ENCODE measurements at places on chromosomes 3 and 15.

GRCh38 chr15:62841891-62842559 lies 200.5 kb upstream of the TPM1 start:
- no peak for DNase-seq

DNA sequence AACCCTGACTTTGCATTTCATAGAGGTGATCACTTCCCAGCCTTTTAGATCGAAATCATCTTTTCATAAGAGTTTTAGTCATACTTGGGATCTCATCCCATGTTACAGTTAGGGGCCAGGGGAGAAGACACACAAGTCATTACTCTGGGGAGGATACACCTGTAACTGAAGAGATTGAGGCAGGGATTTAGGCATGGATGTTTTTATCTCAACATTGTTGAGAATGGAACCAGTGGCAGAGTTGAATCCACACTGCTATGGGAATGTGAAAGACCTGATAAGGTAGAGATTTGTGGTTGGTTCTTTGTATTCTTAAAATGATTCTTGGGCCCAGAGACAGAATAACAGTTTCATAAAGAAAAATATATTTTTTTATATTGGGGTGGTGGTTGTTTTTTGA lies 16.2 kb upstream of the CLEC3B start:
- no peak for DNase-seq

DNA sequence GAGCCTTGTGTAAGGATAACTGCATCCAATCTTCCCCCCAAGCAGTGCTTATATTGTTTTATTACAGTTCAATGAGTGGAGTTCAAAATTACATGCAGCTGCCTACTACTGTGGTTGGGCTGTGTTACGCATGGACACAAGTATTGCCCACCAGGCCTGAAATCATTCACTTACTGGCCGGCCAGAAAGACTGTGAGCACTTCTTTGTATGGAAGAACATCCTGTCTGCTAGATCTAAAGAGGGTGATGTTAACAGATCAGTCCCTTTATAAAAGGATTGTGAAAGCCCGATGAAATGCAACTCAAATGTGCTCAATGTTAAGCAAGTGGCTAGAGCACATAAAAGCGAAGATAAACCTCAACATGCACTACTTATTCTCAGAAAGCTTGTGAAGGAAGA lies 132.5 kb downstream of the FOXP1 start:
- no peak for DNase-seq

DNA sequence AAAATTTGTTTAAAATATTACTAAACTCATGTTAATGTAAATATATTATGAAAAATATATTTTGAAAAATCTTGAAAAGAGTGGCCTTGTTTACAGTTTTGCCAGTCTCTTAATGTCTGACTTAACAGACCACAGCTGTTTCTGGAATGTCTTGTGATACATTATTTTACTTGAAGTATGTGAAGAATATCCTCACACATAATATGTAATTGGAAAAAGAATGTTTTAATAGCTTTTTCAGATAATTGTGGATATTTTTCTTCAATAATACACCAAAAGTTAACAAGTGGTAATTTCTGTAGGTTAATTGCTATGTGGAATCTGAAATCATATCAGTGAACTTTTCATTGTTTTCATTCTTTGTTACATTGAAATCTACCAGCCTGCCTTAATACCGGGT lies 101.3 kb downstream of the UBE2E2 start:
- peak; percentile 36 for DNase-seq

- no peak for DNase-seq
Measured at GRCh38 chr3:24067483-24067882, 122.4 kb downstream of the NR1D2 start.

- DNase-seq = no peak
Measured at GRCh38 chr3:124223853-124224252, 231.9 kb upstream of the ROPN1 start.

- no peak for DNase-seq
Measured at GRCh38 chr3:12629560-12629959, 34.4 kb downstream of the RAF1 start.

DNA sequence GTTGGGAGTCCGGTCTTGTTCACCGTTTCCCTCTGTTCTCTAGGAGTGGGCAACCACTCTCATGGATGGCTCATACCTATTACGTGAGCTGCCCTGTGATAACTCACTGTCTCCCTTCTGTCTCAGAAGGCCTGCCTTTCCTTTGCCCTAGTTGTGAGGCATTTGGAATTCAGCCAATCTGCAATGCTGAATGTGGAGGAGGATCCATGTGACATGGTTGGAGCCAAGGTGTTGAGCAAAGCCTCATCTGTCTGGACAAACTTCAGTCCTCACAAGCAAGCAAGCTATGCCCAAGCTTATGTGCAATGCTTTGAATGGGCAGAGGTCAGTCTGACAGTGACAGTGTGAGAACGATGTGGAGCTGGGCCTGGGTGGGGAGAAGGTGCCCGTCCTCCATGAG lies 37.8 kb upstream of the ATP10A start:
- DNase-seq = no peak

GRCh38 chr15:64997745-64998375 lies 8.1 kb upstream of the SPG21 start:
- no peak for DNase-seq

DNA sequence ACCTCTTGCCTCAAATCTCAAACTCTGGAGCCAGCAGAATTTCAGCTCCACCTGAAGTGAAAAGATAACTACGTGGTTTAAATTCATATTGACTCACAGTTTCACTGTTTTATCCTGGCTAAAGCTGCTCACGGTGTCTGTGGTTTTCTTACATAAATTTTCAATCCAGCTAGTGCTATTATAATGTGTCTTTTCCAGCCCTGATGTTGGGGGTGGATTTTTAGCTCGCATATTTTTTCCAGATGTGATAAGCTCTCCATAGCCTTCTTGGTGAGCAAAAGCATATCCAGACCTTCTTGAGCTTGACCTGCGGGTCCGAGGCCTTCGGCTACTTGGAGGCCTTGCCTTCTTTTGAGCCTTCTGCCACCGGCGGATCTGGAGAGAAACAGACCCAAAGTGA lies 239.3 kb downstream of the DTWD1 start:
- DNase-seq = peak; percentile 86

GRCh38 chr3:118912188-118912587 lies 122.5 kb downstream of the IGSF11 start:
- DNase-seq = no peak

GRCh38 chr3:101690972-101691371 lies 4.5 kb upstream of the RPL24 start:
- no peak for DNase-seq

GRCh38 chr15:51094606-51095569 lies at the start of gene TNFAIP8L3:
Gene TNFAIP8L3, minus strand, starts transcription at chr15:51094906. Its CDS starts 311 bp downstream, at chr15:51094595.
- no peak for DNase-seq

DNA sequence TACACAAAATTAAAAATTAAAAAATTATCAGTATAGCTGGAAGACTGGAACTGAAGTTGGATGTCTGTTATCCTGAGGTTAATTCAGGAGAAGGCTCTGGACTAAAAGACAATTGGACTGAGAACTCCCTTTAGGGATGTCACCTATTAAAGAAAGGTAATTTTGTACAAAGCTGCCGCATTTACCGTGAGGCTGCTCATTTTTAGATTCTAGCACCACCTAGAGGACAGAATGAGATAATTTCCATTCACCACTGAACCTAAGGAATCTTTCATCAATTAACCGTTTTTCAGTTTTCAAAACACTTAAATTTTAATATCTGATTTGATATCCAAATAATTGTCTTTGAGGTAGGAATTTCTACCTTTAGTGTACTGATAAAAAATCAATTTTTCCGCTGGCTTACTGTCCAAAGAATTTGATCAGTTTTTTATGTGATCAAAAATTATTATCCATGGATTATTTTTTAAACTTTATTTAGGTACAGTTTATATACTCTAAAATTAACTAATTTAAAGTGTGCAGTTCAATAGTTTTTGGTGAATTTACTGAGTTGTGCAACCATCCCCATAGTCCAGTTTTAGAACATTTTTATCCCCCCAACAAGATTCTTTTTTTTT lies 106.7 kb upstream of the TNIK start:
- no peak for DNase-seq

DNA sequence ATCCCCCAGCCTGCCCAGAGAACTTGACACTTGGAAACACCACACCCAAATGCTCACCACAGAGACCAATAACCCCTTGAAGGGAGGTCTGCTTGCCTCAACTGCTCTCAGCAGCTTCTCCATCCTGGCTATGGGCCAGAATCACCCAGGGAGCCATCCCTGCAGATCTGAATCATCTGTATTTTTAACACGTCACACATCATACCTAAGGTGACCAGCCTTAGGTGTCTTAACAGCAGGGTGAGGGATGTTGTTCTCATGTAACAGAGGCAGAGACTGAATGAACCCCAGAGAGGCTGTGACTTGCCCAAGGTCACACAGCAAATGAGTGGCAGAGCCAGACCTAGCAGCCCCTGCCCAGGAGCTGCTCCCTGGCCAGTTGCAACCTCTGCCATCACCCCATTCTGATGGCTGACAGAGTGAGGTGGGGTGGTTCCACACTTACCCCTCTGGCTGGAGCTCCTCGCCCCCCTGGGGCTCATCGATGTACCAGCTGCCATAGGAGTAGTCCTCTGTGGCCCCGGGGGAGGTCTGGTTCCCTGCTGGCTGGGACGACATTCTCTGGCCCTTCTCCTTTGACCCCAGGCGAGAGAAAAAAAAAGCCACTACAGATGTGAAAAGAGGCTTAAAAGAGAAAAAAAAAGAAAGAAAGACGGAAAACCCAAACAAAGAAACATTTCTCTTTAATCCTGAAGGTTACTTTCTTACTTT lies 722 bp downstream of the STRA6 start:
- no peak for DNase-seq

DNA sequence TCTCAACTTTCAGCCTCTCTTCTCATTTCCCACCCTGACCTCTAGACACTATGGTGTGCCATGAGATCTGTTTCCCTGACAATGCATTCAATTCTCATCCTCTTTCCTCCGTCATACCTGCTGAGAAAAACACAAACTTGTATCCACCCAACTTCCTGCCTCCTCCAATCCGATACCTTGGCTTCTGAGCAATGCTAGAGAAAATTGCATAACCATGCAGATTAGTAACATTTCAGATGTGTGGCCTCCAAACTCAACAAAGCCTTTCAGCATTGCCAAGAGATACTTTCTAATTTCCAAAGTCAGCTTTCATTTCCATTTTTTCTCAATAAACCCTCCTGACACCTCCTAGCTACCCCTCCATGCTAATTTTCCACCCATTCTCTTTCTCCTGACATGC lies 88.5 kb downstream of the MINAR1 start:
- DNase-seq = no peak

GRCh38 chr3:138078096-138078495 lies 37.3 kb downstream of the DZIP1L start:
- DNase-seq = no peak

DNA sequence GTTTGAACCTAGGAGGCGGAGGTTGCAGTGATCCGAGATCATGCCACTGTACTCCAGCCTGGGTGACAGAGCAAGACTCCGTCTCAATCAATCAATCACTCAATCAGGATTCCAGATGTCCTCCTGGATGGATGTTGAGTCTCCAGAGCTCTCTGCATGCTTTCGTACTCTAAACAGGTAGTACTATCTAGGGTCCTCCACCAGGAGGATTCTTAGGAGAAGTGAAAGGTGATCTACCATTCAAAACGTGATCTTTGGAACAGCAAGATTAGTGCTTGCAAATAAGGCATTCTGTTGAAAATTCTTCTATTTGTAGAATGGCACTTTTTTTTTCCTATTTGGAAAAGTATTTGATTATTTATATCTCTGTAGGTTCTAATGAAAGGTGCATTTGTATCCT lies 34.3 kb downstream of the CNOT10 start:
- DNase-seq = no peak

- DNase-seq = no peak
Measured at GRCh38 chr15:67242708-67243111, 11.8 kb downstream of the AAGAB start.

- DNase-seq = no peak
Measured at GRCh38 chr3:143287403-143287802, 167.8 kb downstream of the CHST2 start.

DNA sequence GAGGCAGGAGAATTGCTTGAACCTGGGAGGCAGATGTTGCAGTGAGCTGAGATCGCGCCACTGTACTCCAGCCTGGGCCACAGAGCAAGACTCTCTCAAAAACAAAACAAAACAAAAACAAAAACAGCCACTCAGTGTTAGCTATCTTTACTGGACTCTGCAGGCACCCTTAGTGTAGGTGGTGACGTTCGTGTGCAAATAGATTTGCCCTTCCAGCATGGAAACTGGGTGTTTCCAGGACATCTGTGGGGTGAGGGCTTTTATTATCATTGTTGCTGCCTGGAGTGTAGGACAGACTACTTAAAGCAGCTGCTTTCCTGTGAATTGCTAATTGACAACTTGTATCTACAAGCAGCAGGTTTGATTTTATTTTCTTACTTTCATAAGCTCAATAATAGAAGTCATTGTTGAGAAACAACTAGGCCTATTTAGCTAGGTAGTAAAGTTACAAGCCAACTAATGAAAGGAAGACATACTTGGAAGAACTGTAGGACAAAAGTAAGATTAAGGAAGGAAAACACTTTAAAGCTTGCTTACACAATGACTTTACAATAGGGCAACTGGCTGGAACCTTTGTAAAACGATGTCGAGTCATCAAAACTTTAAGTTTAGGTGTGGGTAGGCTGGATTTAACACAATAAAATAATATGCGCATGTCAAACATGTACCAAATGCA lies 25.4 kb upstream of the SPPL2A start:
- no peak for DNase-seq

GRCh38 chr3:113831103-113831355 lies 7.6 kb upstream of the GRAMD1C start:
- DNase-seq = no peak

- DNase-seq = peak; percentile 40
Measured at GRCh38 chr3:140186421-140186920, 251.5 kb downstream of the CLSTN2 start.

GRCh38 chr3:162211470-162211869 lies 714.9 kb downstream of the OTOL1 start:
- DNase-seq = no peak

DNA sequence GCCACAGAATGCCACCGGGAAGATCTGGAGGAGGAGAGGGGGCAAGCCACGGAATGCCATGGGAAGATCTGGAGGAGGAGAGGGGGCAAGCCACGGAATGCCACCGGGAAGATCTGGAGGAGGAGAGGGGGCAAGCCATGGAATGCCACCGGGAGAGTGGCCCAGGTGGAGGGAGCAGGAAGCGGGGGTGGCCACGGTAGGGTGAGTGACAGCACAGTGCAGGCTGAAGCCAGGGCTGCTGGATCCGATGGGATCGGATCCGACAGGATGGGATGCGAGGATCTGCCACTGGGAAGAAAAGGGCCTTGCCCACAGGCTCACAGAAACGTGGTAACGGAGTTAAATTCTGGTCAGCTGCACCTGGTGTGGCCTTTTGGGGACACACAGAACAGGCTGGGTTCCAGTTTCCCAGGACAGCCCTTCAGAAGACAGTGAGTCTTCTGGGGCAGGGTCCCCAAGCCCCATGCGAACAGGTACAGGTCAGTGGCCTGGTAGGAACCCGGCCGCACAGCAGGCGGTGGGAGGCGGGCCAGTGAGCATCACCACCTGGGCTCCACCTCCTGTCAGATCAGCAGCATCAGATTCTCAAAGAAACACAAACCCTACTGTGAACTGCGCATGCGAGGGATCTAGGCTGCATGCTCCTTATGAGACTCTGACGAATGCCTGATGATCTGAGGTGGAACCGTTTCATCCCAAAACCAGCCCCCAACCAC lies 58.8 kb downstream of the XXYLT1 start:
- DNase-seq = no peak

- no peak for DNase-seq
Measured at GRCh38 chr3:25313286-25313685, 114.8 kb upstream of the RARB start.

- no peak for DNase-seq
Measured at GRCh38 chr15:78083687-78084448, 6.4 kb upstream of the TBC1D2B start.

Measured in fibroblast of skin of left biceps (primary cell).